ENCODE measurements at places on chromosomes 6 and 20. TPM values are rescaled to one million over a fixed set of nuclear protein-coding genes. Genes with fewer than 3 reads are reported as not detected.

DNA sequence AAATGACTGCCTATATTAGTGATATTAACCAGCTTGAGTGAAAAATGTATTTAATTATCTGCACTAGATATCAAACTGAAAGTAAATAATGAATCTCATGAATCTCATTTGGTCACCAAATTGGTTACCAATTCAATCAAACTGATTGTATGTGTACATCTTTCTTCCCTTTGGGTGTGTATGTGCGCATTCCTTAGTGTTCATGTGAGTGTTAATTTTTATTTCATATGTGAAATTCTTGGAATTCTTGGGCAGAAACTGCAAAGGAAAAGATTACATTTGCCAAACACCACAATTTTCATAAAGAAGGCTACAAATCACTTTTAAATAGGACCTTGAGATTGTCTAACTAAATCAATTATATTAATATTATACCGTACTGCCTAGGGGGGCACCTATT, 648.4 kb upstream of the MARCKS start:
- DNase-seq: no peak

DNA sequence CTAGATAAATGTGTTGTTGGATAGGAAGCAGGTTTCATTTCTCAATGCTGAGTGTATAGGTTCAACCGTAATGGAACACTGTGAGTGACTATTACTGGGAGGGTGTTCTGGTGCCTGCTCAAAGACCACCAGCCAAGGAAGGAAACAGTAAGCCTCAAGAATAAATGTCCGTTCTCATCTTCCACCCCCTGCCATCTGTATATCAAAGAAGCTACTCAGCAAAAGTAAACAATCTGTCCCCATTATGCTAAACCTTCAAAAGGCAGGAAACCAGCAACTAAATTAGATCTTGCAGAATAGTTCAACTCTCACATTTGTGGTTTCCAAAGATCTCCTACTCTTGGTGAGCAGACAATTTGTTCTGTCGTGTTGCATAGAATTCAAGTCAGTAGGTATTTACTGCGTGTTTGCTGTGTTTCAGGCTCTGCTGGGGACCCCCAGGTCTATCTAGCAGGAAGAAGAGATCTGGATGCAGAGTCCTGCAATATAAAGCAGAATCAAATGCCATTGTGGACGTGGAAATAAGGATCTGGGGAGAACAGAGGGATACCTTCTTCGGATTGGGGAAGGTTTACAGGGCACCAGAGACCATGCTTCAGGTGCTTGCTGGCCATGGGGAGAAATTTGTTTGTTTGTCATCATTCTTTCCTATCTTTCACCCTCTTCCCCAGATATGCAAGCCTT, 87.3 kb downstream of the SCML4 start:
- no peak for DNase-seq

- DNase-seq: no peak
Observed at GRCh38 chr6:32271429-32271828, 47.6 kb upstream of the NOTCH4 start.

Gene L3MBTL3
- 3.1 TPM for total RNA-seq

Gene ZCCHC3
- total RNA-seq: 19.2 TPM

GRCh38 chr6:169083508-169083874, 170.2 kb downstream of the THBS2 start:
- DNase-seq: no peak

DNA sequence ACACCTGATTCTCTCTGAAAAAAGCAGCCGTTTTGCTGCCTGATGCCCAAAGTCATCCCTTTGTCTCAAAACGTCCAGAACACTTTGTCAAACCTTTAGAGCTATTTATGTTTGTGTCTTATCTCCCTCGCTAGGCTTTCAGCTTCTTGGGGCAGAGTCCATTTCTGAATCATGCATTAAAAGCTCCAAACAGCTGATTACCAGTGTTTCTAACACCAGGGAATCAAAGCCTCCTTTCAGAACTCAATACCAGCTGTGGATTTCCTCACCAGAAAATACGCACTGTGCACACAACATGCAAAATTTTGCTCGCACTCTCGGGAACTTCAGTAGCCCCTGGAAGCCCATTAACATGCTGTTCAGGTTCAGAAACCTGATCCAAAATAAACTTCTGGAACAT, 333.3 kb downstream of the HACE1 start:
- no peak for DNase-seq

Gene FAM209A
- total RNA-seq: 0.12 TPM

DNA sequence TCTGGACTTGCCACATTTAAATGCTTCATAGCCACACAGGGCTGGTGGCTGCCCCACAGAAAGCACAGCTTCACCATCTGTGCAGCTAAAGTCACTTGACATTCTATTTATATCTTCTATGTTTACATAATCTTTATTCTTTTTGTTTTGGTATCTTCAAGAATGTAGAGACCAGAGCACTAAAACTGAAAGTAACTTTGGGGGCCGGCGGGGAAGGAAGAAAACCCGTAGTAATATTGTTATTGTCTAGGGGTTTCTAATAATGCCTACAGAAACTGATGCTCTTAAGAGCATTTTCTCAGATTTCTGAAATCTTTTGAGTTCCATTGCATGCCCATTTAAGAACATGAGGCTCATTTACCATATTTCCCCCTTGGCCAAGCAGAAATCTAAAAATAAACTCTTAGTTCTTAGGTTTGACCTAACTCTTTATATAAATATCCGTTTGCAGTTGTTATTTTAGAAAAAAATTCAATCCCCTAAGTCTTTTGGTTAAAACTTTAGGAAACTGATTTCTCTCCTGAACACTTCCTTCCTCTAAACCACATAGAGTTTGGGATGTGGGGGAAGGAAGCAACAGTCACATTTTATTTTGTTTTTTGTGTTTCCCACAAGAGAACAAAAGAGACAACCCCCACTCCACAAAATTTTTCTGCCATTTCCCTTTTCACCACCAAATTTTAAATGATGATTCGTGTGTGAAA, 207.6 kb downstream of the OGFRL1 start:
- DNase-seq: peak; percentile 57

- DNase-seq: peak; percentile 50
Observed at GRCh38 chr6:163415620-163416556, 1.4 kb downstream of the QKI start.

- DNase-seq: peak; percentile 53
Observed at GRCh38 chr6:52697903-52698302, 27.0 kb downstream of the TMEM14A start.

Data from RPMI7951 (cell line).